Left lobe of liver (tissue), 2 donors: ENCODE measurements at places on chromosomes 1 and 21. TPM values are rescaled to one million over a fixed set of nuclear protein-coding genes. Genes with fewer than 3 reads are reported as not detected.

Gene KCNE2
- not detected for total RNA-seq

Gene C8B
- total RNA-seq: 288 TPM

Gene HRNR
- total RNA-seq: not detected

Gene FCRL4
- not detected for total RNA-seq

Gene GPR3
- total RNA-seq: not detected
